ENCODE measurements at places on chromosomes 16 and 17.

GRCh38 chr17:79798299-79799173 is 1.7 kb upstream of the CBX8 start:
- DNase-seq: no peak

GRCh38 chr17:57537524-57538410 is 207.3 kb downstream of the CCDC182 start:
- no peak for DNase-seq

DNA sequence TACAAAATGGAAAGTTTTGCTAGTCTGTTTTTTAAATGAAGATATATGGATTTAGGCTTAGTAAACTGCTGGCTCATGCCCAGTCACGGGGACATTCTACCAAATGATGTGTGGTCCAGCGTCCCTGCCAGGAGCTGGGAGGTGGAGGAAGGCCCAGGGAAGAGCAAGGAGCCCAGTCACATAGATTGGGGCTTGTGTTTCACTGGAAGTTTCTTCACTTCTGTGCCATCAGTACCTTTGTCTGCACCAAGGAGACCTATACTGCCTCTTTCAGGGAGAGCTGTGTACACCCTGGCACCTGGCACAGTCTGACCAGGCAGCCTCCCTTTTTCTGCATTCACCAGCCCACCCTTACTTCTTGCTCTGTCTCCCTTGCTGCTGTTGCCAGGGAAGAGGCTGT is 32.6 kb upstream of the ERN1 start:
- DNase-seq: no peak

- no peak for DNase-seq
Observed at GRCh38 chr17:19714542-19715411, 1.6 kb downstream of the SLC47A2 start.

DNA sequence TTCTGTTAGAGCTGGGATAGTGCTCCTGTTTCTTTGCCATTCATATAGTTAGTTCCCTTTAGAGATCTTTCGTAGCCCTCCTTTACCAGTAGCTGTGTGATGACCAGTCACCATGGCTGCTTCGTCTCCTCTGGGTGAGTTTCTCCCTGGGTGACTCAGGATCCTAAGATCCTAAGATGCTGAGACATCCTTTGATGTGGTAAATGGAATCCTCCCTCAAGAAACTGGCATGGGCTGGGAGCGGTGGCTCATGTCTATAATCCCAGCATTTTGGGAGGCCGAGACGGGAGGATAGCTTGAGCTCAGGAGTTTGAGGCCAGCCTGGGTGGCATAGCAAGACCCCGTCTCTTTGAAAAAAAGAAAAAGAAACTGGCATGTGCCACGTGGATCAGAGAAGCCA is 5.9 kb downstream of the PHAF1 start:
- DNase-seq: no peak

GRCh38 chr17:53896047-53896446 is 73.3 kb downstream of the KIF2B start:
- no peak for DNase-seq

DNA sequence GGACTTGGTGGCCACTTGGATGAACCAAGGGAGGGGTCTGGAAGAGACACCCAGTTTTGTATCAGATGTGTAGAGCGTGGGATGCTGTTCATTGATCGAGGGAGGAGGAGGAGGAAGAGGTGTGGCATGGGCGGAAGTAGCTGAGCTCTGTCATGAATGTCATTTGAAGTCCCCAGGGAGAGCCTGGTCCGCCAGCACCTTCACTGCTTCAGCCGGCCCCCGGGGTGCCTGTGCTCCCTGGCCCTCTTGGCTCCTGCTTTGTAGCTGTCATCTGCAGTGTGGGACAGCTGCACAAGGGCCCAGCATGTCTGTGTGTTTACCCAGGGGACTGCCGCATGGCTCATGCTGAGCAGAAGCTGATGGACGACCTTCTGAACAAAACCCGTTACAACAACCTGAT is 75.4 kb upstream of the RBL2 start:
- DNase-seq: no peak

DNA sequence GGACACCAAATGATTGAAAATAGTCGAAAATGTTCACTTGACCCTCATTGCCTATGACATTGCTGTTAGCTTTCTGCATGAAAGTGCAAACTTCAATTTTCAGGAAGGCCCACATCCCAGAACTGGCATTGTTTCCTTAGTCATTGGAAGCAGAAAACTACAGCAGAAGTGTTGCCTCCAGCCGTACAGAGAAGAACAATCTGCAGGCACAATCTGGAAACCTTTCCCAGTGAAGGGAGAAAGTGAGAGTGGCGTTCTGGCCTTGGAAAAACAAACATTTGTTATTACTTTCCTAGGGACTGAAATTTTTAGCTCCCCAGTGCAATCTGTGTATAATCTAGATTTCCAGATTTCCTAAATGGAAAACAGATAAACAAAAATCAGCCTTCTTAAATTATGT is 529.5 kb upstream of the RBFOX1 start:
- no peak for DNase-seq

DNA sequence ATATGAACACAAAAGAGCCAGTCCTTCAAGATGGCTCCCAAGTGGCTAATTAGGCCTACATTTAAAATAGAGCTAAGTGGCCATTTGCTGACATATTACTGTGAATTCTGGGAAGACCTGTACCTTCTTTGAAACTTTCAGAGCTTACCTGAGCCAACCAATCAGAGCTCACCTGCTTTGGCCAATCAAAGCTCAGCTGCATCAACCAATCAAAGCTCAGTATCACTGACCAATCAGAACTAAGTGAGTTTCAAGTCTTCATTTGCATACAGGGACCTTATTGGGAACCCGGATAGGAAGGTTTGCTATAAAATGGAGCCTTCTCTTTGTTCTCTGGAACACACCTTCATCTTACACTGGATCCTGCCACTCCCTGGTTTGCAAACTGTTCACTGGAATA is 63.7 kb downstream of the FOXL1 start:
- no peak for DNase-seq

- DNase-seq: no peak
Observed at GRCh38 chr17:74790161-74791058, 14.3 kb upstream of the NAT9 start.

DNA sequence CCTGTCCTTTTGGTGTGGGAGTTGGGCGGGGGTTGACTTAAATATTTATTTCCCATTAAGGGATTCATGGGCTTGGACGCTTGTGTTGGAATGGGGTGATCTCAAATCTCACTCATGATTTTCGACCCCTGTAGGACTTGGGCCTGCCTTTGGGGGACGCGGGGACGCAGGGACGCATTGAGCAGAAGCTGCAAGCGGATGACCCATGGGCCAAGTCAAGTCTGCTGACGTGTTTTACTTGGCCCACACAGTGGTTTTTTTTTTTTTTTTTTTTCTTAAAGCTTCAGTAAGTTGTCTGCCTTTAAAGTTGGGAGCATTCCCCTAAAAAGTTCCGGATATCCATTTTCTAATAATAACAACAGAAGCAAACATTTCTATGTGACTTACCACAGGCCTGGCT is 28.9 kb downstream of the CMIP start:
- DNase-seq: no peak

- no peak for DNase-seq
Observed at GRCh38 chr17:78517421-78517820, 59.8 kb downstream of the DNAH17 start.

DNA sequence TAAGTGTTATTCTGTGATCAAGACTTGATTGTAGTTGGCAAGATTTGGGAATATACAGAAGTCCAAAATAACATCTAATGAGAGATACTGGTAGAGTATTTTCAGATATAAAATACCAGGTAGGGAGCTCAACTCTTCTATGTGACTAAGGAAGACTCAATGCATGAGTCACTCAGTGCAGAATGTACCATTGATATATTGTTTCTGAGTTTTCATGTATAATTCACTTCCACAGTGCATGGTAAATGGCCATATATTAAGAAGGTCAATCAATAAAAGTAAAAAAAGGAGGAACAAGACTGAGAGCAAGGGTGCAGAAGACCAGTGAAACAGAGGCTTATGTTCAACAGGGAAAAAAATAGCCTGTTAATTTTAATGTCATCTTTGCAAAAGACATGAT is 1387.9 kb downstream of the CDH8 start:
- DNase-seq: no peak

DNA sequence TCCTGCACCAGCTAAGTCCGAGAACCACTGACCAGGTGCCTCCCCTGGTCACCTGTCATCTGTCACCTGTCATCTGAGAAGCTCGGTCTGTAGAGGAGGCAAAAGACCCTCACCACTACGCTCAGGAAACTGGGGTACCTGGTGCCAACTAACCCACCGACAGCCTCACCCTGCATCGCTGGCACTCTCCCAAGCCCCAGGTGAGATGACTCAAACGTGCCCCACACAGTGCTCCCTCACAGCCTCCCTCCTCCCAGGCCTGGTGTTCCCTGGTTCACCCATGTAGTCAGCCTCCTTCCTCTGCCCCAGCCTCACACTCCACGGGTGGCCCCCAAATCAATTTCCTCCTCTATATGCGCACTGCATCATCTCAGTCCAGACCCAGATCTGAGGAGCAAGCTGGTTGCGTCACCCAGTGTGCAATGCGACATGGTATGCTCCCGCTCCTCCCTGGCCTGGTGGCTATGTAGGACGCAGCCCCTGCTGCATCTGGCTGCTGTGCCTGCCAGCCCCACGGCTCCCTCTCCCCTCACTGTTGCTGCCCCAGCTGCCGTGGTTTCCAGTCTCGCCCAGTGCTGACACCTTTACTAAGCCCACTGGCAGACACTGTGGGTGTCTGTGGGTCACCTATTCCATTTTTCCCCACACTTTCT is 68.3 kb downstream of the GTF3C1 start:
- DNase-seq: no peak

DNA sequence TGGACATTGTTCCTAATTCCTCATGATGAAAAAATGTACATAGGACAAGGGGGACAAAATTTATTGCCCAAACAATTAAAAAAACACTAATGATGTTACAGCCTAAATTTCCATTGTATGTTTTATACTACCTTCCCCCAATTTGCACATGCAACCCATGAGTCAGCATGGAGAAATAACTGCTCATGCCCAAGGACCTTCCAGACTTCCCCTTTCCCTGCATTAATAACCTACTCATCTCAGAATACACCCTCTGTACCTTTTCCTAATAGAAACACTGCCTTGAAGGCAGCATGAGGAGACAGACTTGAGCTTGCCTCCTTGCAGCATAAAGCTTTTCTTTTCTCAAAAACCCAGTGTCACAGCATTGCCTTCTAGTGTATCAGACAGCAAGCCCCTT is 2402.8 kb downstream of the TP53TG3F start:
- no peak for DNase-seq

DNA sequence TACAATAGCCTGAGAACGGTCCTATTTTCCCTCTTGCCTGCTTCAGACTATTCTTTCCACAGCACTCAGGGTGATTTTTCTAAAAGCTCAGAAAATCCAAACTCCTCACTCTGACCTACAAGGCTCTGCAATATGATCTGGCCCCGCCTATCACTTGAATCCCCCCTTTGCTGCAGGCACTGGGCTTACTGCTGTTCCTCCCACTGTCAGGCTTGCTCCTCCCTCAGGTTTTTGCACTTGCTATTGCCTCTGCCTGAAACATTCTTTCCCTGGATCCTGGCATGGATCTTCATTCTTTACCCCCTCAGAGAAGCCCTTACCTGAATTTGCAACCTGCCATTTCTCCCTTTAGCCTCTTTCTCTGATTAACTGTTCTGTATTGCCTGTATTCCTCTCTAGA is 52.3 kb downstream of the RPGRIP1L start:
- DNase-seq: no peak

DNA sequence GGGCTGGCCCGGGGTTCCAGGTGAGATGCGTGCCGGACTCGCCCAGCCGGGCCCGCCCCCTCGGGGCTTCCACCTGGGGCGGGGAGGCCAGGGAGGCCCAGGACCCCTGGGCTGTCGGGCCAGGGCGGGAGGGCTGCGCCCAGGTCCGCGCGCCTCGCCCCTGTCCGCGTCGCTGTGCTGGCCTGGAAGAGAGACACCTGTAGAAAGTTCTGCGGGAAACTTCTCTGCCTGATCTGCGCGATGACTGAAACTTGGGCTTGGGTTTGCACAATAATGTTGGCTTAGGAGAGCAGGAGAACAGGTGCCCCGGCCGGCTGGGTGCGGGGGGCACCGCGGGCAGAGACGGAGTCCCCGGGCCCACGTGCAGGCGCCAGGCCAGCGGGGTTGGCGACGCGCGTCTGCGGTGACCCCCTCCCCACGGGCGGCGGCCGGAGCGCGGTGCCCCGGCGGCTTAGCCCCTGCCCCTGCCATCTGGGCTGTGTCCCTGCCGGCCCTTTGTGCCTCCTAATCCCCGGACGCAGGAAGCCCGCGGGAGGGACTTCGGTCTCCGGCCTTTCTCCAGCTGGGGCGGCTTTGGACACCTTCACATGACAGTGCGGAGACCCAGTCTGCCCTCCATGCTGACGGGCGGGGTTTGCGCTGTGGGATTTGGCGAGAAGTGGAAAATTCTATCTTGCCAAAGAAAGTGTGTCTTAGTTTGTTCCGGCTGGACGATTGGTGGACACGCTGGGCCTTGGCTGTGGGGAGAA is 483 bp downstream of the LLGL2 start:
- no peak for DNase-seq

- no peak for DNase-seq
Observed at GRCh38 chr17:17051380-17051779, 9.1 kb downstream of the MPRIP start.

GRCh38 chr16:50441486-50442157 is 72.8 kb upstream of the BRD7 start:
- DNase-seq: no peak

- DNase-seq: no peak
Observed at GRCh38 chr17:7611635-7612293, 2.9 kb downstream of the FXR2 start.

DNA sequence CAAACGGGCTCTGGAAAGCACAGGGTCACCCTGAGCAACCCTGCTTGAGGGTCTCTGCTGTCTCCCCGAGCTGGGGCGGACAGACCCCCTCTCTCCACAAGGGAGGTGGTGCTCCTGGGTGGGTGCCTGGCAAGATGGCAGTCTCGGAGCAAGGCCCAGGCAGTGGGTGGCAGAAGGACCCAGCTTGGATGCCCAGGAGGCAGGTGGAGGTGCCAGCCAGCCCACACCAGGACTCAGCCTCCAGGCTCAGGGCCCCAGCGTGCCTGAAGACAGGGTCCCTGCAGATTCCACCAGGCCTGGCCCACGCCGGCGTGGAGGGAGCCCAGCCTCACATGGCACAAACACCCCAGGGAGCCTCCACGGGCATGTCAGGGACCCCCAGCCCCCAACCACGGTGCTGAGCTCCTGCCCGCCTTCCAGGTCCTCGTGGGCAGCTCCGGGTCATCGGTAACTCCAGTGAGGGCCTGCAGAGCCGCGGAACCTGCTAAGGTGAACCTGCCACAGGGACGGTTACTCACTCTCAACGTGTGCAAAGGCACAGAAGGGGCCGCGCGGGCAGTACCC is 20.8 kb downstream of the UNKL start:
- DNase-seq: no peak

DNA sequence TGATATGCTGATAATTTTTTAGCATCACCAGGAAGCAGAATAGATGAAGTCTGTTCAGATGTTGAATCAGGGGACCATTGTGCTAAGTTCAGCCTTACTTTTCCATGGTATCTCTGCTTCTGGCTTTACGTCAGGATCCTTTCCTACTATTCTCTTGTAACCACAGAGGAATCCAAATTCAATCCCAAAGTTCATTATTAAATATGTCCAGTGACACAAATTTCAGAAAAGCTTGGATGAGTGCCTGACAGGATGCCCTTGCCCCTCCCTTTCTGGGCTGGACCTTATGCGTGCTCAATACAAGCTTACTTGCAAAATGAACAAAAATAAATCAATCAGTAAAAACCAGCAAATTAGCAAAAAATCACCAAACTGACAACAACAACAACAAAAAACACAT is 37.6 kb upstream of the ADORA2B start:
- DNase-seq: no peak
